ENCODE measurements at places on chromosomes 7 and 10.

GRCh38 chr10:131655101-131655849, 245.5 kb upstream of the PPP2R2D start:
- no peak for DNase-seq
- H3K4me1 ChIP-seq, result peaks cover 2% of the 10 kb centered on the region
- no peaks in the 10 kb centered on the region for H3K36me3 ChIP-seq
- H3K27me3 ChIP-seq, result peaks cover 10% of the 10 kb centered on the region
- H3K4me3 ChIP-seq, result no peak overlapping the region

DNA sequence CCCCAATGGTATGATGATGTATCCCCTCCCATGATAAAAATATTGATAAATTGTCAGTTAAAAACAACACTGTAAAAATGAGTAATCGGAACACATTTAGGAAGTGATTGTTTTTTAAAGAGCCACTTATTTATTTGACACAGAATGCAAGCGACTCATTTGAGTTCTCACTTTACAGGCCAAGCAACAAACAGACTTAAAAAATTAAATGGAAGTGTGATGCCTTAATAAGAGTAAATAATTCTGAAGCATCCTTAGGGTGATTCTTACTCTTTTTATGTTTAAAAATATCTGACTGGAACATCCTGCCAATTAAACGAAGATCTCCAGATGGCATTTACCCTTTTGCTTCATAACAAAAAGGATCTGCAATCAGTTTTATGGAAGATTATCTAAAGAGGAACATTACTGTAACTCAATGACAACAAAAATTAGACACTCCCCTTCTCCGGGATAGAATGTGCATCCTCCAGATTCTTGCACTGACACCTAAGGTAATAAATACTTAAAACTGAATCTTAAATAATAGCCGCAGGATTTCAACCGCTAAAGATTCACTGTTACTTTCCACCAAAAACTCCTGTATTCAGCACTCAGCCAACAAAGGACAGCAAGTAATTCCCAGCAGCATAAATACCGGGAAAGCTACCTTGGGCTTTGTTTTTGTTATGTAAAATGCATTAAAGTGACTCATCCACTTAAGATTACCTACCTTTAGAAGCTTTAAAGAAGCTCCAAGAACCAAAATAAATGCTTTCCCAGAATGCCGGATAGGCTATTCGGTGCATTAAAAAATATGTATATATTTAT, 1.7 kb downstream of the CACNA2D1 start:
- no peak overlapping the region for H3K27ac ChIP-seq
- H3K4me3 ChIP-seq, result no peak overlapping the region
- peaks cover 2% of the 10 kb centered on the region for H3K4me1 ChIP-seq
- DNase-seq, result no peak

- peak; percentile 30 for DNase-seq
- H3K36me3 ChIP-seq, result peaks cover 3% of the 10 kb centered on the region
- peak overlapping the region; percentile 21 for H3K27ac ChIP-seq
- no peak overlapping the region for H3K4me3 ChIP-seq
- peaks cover 36% of the 10 kb centered on the region for H3K4me1 ChIP-seq
These were observed 138.9 kb downstream of the JAZF1 start for GRCh38 chr7:28041508-28042314.

DNA sequence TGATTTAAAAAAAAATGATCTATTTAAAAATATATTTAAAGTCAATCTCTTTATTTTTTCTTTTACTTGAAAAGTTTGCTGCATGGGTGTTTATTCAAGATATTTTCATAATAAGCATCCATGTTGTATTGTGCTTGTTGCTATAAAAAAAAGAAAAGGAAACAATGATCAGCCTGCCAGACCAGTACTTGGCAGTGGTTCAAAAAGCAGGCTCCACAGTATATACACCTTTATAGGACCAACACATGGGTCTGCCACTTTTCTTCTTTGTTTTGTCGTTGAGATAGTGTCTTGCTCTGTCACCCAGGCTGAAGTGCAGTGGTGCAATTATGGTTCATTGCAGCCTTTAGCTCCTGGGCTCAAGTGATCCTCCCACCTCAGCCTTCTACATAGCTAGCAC, 228.0 kb downstream of the TWIST1 start:
- DNase-seq, result no peak
- H3K36me3 ChIP-seq, result no peaks in the 10 kb centered on the region
- H3K27ac ChIP-seq, result no peak overlapping the region
- no peak overlapping the region for H3K4me3 ChIP-seq
- H3K27me3 ChIP-seq, result no peaks in the 10 kb centered on the region

DNA sequence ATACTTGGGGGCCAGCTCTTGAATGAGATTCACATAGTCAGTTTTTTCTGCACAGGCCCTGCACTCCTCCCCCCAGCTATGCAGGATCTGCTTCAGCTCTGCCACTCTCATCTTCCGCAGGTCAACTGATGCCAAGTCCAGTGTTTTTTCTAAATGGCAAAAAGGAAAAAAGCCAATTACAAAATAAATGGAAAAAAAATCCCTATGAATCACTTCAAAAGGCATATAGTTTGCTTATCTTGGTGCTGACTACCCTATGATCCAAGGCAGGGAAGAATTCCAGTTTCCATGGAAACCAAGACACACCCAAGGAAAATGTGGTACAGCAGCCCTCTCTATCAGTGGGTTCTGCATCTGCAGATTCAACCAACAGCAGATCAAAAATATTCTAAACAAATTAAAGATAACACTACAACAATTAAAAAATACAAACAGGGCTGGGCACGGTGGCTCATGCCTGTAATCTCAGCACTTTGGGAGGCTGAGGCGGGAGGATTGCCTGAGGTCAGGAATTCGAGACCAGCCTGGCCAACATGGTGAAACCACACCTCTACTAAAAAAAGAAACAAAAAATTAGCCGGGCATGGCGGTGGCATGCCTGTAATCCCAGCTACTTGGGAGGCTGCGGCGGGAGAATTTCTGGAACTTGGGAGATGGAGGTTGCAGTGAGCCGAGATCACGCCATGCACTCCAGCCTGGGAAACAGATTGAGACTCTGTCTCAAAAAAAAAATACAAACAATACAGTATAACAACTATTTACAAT, 17.6 kb downstream of the CDNF start:
- no peak overlapping the region for H3K27ac ChIP-seq
- H3K27me3 ChIP-seq, result no peaks in the 10 kb centered on the region
- H3K4me1 ChIP-seq, result peaks cover 2% of the 10 kb centered on the region
- no peak overlapping the region for H3K4me3 ChIP-seq

GRCh38 chr10:76031769-76032699, 600.6 kb downstream of the LRMDA start:
- H3K27me3 ChIP-seq, result peaks cover 1% of the 10 kb centered on the region
- no peak overlapping the region for H3K27ac ChIP-seq
- no peaks in the 10 kb centered on the region for H3K36me3 ChIP-seq
- no peaks in the 10 kb centered on the region for H3K4me1 ChIP-seq
- H3K4me3 ChIP-seq, result no peak overlapping the region

GRCh38 chr10:112689327-112690072, 242.5 kb downstream of the VTI1A start:
- H3K36me3 ChIP-seq, result peaks cover 3% of the 10 kb centered on the region
- H3K4me1 ChIP-seq, result no peaks in the 10 kb centered on the region
- DNase-seq, result peak; percentile 10
- no peak overlapping the region for H3K27ac ChIP-seq

DNA sequence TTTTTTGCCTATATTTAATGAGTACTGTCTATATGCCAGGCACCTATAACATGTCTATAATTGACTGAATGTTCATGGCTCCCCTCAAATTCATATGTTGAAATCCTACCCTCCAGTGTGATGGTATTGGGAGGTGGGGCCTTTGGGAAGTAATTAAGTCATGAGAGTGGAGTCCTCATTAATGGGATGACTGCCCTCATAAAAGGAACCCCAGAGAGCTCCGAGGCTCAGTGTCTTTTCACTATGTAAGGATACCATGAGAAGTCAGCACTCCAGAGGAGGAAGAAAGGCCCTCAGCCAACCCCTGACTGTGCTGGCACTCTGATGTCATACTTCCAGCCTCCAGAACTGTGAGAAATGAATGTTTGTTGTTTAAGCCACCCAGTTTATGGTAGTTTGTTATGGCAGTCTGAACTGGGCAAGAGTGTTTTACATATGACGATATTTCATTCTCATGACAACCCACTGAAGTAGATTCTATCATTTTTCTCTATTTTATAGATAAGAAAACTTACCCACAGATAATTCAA, 61.1 kb upstream of the PCGF5 start:
- H3K36me3 ChIP-seq, result peaks cover 1% of the 10 kb centered on the region
- H3K4me1 ChIP-seq, result peaks cover 17% of the 10 kb centered on the region
- DNase-seq, result no peak

DNA sequence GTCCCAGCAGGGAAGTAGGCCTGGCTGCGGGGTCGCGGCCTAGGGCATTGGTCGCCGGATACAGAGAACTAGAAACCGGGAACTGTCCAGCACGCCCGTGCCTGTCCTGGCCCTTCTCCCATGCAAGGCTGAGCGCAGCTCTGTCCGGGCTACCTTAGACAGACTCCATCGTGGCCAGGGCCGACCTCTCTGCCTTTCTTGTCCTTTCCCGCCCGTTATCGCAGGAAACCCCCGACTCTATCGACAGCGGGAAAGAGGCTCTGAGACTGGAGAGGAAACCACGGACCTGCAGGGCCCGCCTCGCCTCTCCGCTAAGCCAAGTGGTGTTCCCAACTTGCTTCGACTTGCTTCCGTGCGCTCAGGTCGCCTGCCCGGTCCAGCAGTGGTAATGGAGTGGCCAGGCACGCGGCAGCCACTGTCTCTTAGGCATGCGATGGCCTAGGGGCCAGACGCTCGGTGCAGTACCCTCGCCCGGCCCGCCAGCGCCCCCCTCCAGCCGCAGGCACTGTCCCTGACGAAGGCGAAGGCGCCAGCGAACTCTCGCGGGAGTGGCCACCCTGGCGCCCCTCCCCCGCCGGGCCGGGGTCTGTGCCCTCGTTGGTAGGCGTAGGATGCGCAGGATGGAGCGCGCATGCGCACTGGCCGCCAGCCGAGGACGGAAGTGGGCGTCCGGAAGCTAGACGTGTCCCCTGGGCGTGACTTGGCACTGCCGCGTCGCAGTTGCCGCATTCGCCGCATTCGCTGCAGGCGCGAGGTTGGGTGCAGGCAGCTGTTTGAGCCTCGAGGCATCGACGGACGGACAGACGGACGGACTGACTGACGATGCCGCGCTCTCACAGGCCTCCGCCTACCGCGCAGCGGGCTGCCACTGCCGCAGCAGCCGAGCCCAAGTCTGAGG, 54.4 kb downstream of the MCMBP start:
- no peaks in the 10 kb centered on the region for H3K27me3 ChIP-seq
- no peak overlapping the region for H3K4me3 ChIP-seq
- peak; percentile 25 for DNase-seq
- no peak overlapping the region for H3K27ac ChIP-seq

DNA sequence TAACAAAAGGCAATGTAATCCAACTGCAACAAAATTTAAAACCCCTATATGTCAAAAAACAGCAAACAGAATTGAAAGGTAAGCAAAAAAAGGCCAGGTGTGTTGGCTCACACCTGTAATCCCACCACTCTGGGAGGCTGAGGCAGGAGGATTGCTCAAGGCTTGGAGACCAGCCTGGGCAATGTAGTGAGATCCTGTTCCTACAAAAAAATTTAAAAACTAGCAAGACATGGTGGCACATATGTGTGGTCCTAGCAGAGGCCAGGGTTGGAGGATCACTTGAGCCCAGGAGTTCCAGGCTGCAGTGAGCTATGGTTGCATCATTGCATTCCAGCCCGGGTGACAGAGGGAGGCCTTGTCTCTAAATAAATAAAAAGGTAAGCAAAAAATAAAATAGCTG, 212.1 kb upstream of the KLF14 start:
- no peaks in the 10 kb centered on the region for H3K27me3 ChIP-seq
- no peak for DNase-seq

DNA sequence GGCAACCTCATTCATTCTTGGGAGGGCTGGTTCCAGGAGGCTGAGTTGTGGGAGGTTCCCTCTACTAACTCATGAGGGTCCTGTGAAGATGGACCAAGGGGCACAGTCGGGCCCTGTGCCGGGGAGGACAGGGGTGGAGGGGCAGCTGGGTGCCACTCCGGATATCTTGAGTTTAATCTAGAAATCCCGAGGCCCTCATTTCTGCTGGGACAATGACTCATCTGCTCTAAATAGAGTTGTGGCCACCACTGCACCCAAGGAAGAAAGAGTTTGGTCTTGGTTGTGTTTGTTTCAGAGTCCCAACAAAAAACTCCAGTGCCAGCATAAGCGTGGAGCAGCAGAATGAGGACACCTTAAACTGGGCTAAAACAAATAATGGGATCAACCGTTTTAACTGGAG, 82.4 kb downstream of the EBF3 start:
- H3K4me1 ChIP-seq, result no peaks in the 10 kb centered on the region
- no peaks in the 10 kb centered on the region for H3K36me3 ChIP-seq
- peaks cover 3% of the 10 kb centered on the region for H3K27me3 ChIP-seq
- DNase-seq, result no peak
- no peak overlapping the region for H3K4me3 ChIP-seq
- no peak overlapping the region for H3K27ac ChIP-seq

DNA sequence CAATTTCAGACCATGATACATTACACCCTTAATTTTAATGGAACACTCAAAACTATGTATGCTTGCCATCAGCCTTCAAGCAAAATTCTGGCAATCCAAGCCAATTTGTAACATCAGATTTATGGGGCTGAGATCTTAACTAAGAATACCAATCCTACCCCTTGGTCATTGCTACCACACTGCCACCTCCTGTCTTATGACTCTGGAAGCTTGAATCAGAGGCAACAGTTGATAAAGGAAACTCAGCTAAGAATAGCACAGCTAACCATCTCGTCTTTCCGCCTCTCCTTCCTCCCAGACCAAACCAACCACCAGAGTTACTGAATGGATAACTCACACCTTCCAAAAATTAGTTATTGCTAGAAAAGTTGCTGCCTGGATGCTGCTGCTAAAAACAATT, 7.4 kb downstream of the IGF2BP3 start:
- peak; percentile 32 for DNase-seq
- H3K4me1 ChIP-seq, result peaks cover 8% of the 10 kb centered on the region
- no peaks in the 10 kb centered on the region for H3K36me3 ChIP-seq
- H3K27ac ChIP-seq, result no peak overlapping the region
- H3K27me3 ChIP-seq, result peaks cover 56% of the 10 kb centered on the region
- H3K4me3 ChIP-seq, result no peak overlapping the region

- H3K4me3 ChIP-seq, result no peak overlapping the region
- no peaks in the 10 kb centered on the region for H3K36me3 ChIP-seq
- peaks cover 2% of the 10 kb centered on the region for H3K27me3 ChIP-seq
- DNase-seq, result no peak
- no peaks in the 10 kb centered on the region for H3K4me1 ChIP-seq
- no peak overlapping the region for H3K27ac ChIP-seq
These were observed 48.7 kb downstream of the SP8 start for GRCh38 chr7:20737840-20738448.

GRCh38 chr10:98920807-98921206, 314.8 kb downstream of the HPSE2 start:
- H3K36me3 ChIP-seq, result no peaks in the 10 kb centered on the region
- H3K4me1 ChIP-seq, result no peaks in the 10 kb centered on the region
- H3K27ac ChIP-seq, result no peak overlapping the region

Data from activated CD4-positive, alpha-beta memory T cell treated with anti-CD3 and anti-CD28 coated beads for 36 hours (primary cell).